ENCODE measurements at places on chromosomes 16 and 17.

- no peak for DNase-seq
Measured at GRCh38 chr16:13435873-13436474, 484.0 kb upstream of the ERCC4 start.

- DNase-seq = no peak
Measured at GRCh38 chr17:36632916-36633771, 31.8 kb downstream of the MRM1 start.

GRCh38 chr17:79595471-79595870, 15.4 kb downstream of the RBFOX3 start:
- DNase-seq = no peak

DNA sequence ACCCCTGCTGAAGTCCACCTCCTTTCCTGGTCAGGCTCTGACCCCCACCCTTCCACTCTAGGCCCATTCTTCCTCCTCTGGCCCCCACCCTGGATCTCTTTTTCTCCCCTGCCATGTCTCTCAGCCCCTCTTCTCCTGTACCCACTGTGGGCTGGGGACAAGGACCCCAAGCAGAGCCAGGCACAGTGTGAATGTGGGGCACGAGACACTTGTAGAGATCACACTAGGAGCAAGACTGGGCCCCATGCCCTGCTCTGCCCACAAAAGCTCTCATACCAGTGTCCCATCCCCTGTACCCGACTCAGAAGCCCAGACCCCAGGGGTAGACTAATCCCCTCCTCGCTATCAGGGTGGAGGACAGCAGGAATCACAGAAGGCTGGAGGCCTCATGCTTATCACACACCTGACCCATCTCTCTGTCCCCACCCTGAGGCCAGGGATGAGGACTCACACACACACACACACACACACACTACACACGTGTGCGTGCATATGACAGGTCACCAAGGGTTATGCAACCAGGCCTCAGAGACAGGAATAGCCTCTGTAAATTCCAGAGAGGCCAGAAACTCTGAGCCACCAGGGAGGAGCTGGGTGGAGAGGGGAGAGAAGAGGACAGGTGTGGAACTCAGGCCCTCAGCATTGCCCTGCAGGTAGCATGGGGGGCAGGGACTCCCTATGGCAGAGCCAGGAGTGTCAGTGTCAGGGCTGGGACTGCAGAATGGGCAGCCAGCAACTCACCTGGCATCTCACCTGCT, 21.1 kb downstream of the ARHGAP27 start:
- no peak for DNase-seq

DNA sequence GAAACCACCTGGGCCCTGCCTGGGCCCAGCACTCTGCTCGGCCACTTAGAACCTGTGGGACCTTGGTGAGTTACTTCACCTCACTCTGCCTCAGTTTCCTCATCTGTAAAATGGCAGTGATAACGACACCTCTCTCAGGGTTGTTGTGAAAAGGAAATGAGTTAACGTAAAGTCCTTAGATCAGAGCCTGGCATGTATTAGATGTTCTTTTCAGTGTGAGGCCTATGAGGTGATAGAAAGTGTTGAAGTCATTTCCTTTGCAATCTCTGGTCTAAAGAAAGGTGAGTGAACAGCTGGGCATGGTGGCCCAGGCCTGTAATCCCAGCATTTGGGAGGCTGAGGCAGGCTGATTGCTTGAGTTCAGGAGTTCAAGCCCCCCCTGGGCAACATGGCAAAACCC, 51.7 kb upstream of the LGALS9 start:
- no peak for DNase-seq

GRCh38 chr17:54974759-54975158, 6.2 kb downstream of the STXBP4 start:
- no peak for DNase-seq

DNA sequence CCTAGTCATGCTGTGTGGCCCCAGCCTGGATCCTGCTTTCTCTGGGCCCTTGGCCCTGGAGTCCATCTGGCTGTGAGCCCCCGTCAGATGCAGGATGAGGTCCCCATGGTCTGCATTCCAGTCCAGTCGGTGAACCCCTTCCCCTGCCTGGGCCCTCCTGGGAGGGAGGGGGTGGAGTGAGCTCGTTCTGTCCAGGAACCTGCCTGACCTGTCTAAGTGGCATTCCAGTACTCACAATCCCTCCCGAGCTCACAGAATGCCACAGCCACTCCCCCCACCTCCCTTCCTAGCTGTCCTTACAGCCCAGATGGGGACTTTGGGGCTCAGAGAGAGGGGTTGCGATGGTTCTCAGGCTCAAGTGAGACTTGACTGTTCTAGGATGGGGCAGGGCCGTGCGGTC, 15.5 kb downstream of the SPNS2 start:
- no peak for DNase-seq

- no peak for DNase-seq
Measured at GRCh38 chr16:76910931-76911330, 280.1 kb upstream of the MON1B start.

DNA sequence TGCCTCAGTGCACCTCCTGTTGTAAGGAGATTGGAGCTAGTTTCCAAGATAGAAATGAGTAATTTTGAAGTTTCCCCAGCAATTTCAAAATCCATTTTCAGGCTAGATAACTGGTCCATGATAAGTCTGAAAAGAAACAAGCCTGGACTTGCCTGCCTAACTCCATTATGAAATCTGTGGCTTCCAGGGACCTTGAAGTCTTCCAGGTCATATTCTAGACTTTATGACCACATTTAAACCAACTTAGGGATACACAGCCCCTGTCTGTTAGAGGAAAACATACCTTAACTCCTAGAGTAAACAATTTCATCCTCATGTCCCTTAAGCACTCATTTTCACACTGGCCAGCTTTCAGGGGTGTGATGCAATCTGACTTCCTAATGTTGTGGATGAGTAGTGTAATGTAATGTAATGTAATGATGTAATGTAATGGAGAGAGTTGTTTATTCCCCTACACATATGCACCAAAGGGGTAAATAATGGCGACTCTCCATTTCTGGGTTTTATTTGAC, 96.7 kb upstream of the FAM20A start:
- DNase-seq = no peak

DNA sequence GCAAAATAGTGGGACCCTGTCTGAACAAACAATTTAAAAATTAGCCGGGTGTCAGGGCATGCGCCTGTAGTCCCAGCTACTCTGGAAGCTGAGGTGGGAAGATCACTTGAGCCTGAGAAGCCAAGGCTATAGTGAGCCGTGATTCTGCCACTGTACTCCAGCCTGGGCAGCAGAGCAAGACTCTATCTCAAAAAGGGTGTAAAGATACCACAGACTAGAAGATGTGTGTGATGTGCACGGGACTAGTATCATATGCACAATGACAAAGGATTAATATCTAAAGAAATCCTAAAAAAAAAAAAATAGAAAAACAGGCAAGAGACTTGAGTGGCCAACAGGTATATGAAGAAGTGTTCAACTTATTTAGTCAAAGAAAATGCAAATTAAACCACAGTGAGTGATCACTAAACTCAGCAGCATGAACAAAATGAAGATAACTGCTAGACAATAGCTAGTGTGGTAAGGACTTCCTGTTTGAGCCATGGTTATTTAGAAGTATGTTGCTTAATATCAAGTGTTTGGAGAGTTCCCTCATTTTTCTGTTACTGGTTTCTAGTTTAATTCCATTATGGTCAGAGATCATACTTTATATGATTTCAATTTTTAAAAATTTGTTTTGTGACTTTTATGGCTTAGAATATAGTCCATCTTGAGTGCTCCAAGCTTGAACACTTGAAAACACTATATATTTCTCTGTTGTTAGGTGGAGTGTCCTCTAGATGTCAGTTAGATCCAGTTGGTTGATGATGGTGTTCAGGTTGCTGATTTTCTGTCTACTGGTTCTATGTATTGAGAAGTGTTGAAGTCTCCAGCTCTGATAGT, 14.7 kb upstream of the SLX4 start:
- no peak for DNase-seq

GRCh38 chr16:77434022-77434529, 758 bp downstream of the ADAMTS18 start:
- no peak for DNase-seq

DNA sequence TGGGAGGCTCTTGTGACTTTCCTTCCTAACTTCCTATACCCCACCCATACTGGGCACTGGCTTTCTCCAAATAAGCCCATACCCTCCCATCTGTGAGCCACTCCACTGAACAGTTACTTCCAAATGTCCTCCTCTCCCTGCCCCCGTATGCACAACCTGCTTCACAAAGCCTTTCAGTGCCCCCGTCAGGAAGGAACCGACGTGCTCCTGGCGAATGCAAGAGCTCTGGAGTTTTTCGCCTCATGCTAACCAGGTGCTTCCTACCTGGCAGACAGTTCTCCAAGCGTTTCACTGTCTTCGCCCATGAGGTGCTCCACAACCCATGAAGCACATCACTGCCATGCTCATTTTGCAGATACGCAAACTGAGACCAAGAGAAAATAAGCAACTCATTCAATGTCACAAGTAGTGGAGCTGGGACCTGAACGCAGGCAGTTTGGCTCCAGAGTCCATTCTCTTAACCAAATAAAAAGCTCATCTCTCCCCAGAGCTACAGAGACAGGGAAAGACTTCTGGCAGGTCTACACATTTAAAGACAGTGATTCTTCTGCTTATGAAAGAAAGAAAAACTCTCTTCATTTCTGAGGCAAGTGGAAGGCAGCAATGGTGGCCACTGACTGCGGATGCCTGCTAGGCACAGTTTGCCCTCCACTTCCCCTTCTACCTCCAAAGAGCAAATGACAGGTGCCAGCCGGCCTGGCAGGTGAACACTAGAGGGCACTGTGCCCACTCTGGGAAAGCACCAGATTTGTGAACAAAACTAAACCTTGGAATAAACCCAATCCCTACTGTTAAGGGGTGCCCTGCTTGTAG, 23.8 kb downstream of the SPHK1 start:
- no peak for DNase-seq

- DNase-seq = no peak
Measured at GRCh38 chr17:35433075-35433894, 985 bp upstream of the SLFN12 start.

DNA sequence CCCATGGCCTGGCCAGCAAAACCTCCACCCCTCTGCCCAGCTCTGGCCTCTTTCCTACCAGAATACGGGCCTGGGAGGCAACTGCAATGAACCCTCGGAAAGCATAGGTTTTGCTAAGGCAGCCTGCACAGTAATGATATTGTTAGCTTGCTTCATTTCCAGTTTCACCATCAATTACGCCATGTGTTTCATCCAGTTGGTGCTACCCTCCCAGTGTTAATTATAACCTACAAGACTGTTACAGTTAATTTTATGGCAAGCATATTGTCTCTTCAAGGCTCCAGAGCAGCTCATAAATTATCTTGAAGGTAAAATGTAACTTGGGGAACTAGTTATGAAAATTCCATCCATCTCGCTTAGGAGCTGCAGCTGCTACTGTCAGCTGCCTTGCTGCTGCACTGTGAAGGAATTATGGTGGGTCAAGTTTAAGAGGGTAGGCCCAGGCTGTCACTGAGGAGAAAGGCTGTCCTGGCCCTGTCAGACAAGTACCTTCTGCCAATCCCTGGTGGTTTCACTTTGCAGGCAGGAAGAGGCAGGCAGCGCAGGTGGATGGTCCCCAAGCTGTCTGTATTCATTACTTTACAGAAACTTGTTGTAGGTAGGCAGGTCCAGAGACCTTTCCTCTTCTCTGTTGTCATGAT, 242.9 kb downstream of the FTO start:
- DNase-seq = no peak

DNA sequence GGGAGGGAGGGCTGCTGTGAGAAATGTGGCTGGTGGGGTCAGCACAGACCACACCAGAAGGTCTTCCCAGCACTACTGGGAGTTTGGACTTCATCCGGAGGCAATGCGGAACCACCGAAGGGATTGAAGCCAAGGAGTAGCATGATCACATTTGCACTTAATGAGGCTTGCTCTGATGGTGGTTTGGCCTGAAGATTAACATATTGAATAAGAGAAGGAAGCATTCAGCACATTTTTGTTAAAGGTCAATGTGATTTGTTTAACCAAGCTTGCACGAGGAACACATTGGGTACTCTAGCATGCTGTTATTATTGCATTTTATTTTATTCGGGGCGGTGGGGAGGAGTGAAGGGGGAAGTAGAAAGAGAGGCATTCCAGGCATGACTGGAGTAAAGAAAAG, 378.6 kb downstream of the UTP18 start:
- no peak for DNase-seq

DNA sequence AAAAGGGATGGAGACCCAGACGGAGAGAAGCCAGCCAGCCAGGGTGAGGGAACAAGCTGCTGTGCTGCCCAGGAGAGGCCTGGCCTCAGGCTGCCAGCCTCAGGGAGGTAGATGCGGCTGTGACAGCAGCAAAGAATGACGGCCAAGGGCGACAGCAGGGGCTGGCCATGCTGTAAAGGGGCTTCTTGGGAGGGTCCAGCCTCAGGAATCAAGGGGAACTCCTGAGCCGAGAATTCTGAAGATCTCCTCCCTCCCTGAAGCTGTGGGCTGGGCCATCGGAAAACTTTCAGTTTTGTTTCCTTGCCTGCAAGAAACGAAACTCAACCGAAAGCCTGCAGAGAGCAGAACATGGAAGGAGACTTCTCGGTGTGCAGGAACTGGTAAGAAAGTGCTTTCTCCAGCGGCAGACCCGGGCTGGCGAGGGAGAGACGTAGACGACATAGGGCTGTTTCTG, at the start of gene XAF1:
Gene XAF1, plus strand, starts transcription at position 316 of the 454 bp plus-strand sequence. Its CDS starts 33 bp downstream, at position 349.
- DNase-seq = no peak

DNA sequence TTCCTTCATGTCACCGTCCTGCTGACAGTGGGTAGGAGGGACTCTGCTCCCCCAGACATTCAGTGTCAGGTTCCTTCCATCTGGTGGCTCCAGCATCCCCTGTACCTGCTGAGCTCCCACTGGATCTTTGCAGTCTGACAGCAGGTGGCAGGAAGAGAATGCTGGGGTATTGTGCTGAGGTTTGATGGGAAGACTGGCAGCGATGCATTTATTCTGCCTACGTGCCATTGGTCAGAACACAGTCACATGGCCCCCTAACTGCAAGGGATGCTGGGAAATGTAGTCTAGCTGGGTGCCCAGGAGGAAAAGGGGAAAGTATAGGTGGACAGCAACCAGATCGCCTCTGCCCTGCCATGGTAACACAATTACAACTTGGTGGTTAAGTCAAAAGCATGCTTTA, 44.4 kb downstream of the IRX3 start:
- no peak for DNase-seq

DNA sequence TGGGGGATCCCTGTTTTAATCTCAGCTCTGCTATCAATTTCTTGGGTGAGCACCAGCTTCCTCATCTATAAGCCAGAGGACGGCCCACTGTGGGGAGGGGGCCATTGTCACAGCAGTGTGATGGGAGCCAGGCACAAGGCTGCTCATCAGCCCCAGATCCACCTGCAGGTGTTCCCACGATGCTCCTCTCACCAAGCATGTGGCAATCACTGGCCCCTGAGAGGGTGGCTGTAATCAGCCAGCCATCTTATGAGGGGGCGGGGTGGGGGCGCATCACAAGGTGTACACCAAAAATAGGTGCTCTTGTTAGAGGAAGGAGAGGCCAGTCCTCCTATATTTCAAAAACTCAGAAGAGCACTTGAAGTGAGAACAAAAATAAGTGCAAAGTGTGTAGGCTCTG, 31.2 kb downstream of the HNF1B start:
- no peak for DNase-seq

GRCh38 chr17:72865954-72866353, 226.5 kb downstream of the SLC39A11 start:
- no peak for DNase-seq

DNA sequence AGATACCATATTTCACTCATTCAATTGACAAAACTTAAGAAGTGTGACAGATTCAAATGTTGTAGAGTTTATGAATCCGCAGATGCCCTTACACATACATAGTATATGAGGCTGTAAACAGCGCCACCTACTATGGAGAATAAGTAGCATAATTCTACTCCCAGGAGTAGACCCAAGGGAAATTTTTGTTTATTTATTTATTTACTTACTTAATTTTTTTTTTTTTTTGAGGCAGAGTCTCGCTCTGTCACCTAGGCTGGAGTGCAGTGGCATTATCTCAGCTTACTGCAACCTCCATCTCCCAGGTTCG, 35.5 kb downstream of the GAN start:
- no peak for DNase-seq
